ENCODE measurements at places on chromosomes 1 and 21.
A peak's percentile ranks its signal among the peaks of the same experiment; 100 is the strongest.

- peak; percentile 43 for DNase-seq
Observed at GRCh38 chr1:51296383-51297357, 33.7 kb downstream of the TTC39A start.

DNA sequence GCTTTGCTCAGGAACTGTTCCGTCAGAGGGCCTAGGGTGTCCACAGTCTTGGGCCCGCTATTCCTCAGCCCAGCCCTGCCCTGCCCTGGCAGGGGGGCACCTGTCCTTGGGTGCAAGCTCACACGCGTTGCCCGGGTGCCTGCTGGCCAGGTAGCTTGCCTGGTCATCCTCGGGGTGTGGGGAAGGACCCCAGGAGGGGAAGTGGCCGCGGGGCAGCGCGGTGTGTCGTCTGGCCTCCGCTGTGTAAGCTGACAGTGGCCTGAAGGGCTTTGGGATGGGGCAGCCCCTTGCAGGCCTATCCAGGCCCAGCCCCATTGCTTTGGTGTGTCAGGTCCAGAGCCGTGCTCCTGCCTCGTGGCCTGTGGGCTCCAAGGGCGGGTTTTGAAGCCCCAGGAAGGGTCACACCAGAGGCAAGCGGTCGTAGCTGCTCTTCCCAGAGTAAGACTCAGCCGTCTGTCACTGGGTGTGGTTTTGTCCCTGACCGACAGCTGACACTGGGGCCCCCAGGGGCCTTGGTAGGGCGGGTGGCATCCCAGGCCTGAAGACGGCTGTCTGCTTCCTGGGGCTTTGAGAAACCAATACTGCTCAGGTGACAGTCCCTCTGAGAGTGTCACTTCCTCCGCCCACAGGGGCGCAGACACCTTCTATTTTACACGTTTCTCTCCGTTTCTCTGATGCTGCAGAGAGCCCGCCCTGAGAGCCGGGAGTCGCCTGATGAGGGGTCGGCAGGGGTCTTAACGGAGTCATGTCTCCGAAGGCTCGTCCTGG lies 72.1 kb downstream of the SKI start:
- peak; percentile 92 for DNase-seq

GRCh38 chr21:37028570-37028969 lies 22.1 kb downstream of the RIPPLY3 start:
- no peak for DNase-seq

DNA sequence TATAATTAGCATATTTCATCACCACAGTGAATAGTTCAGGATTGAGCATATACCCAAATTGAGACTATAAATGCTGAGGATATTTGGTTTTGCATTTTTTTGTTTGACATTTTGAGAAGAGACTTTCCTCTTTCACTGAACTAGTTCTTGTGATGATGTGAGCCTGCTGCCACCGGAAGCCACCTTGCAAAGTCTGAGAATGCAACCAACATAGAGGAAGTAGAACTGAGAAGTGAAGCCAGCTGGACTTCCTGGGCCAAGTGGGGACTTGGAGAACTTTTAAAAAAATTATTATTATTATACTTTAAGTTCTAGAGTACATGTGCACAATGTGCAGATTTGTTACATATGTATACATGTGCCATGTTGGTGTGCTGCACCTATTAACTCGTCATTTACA lies 102.3 kb downstream of the RPE65 start:
- no peak for DNase-seq

GRCh38 chr1:219489636-219490035 lies 123.3 kb downstream of the ZC3H11B start:
- no peak for DNase-seq

DNA sequence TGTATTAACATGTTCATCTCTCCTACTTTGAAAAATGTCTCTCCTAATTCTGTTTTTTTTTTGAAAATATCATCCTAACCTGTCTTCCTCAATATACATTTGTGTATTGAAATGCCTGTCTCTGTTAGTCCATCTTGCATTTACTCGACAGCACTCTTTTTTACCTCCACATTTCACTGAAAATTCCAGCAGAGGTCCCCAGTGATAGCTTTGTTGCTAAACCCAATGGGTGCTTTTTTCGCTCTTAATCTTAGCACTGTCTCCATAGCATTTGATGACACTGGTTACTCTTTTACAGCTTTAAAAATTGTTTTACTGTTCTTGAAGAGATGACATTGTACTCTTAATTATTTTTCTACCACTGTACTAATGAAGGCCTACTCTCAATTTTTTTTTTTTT lies 10.8 kb downstream of the OSBPL9 start:
- DNase-seq, result peak; percentile 46

- no peak for DNase-seq
Observed at GRCh38 chr1:180277476-180278193, 47.6 kb downstream of the LHX4 start.

- no peak for DNase-seq
Observed at GRCh38 chr1:205261946-205262691, 34.4 kb downstream of the TMCC2 start.

GRCh38 chr1:158362482-158362881 lies 8.8 kb downstream of the CD1E start:
- DNase-seq, result no peak

- DNase-seq, result no peak
Observed at GRCh38 chr1:7473223-7474142, 297.6 kb upstream of the VAMP3 start.

GRCh38 chr1:9906466-9906865 lies 3.6 kb downstream of the CTNNBIP1 start:
- DNase-seq, result no peak

GRCh38 chr1:228277491-228278431 lies 69.9 kb downstream of the OBSCN start:
- peak; percentile 4 for DNase-seq

DNA sequence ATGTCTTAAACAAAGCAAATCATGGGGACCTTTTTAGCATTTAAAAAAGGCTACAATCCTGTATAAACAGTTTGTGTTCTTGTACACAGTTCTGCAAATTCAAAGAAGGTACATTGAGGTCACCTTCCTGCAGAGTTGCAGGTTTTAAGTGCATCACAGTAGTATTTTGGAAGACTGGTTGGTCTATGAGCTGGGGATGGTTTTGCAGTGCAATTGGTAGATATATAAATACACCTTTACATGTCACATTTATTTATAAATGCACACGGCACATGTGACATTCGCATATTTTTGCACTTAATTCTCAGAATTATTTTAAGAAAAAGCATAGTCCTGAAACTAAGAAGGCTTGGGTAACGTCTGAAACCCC lies 599 bp upstream of the ITPKB start:
- no peak for DNase-seq

- DNase-seq, result no peak
Observed at GRCh38 chr21:37172646-37173045, 94.5 kb downstream of the VPS26C start.

GRCh38 chr1:157515709-157516108 lies 36.6 kb downstream of the FCRL5 start:
- no peak for DNase-seq

- no peak for DNase-seq
Observed at GRCh38 chr1:12202190-12202497, 27.7 kb upstream of the VPS13D start.

- DNase-seq, result no peak
Observed at GRCh38 chr1:79287982-79288381, 281.5 kb upstream of the ADGRL4 start.

DNA sequence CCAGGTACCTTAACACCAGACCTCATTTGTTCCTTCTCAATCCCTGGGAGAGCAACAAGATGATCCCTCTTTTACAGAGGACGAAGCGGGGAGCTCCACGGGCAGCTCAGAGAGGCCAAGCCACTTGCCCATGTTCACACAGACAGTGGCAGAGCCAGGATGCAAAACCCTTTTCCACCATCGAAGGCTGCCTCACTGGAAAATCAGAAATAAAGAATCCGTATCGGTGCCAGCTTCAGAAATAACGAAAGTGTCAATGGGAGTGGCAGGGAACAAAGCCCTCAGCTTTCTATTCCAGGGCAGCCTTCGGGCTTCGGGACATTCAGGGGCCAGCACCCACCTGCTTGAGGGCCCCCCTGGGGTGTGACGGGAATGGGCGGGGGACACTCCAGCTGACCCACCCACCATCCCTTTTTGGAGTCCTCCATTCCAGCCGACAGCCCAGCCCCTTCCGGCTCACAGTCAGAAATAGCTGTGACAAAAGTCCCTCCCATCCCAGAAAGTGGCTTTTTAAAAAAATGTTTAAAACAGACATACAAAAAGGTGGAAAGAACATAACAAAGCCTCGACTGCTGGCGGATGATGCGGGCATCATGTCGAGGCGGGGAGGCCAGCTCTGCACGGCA lies 6.0 kb downstream of the IFFO2 start:
- DNase-seq, result peak; percentile 33

- no peak for DNase-seq
Observed at GRCh38 chr1:28159680-28160079, 16.8 kb downstream of the PTAFR start.

GRCh38 chr1:11671205-11671543 lies 7.2 kb downstream of the FBXO6 start:
- DNase-seq, result no peak

- DNase-seq, result no peak
Observed at GRCh38 chr1:209416039-209416438, 167.5 kb upstream of the CAMK1G start.

DNA sequence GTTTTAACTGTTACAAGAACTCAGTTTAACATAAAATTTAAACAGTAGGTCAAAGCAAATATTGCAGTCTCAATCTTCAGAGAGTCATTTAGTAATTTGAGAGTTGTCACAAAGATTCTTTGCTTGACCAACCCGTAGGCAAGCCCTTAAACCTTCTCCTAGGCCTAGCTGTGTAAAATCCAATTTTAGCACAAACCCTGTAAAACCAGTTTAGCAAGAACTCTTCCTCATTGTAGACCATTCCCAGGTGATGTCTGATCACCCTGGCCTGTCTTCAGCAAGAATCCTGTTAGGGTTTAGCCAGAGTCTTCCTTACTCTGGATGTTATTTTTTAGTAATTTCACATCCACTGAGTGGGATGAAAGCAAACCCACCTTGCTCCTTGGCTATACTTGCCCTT lies 30.1 kb downstream of the LRIG2 start:
- DNase-seq, result no peak

DNA sequence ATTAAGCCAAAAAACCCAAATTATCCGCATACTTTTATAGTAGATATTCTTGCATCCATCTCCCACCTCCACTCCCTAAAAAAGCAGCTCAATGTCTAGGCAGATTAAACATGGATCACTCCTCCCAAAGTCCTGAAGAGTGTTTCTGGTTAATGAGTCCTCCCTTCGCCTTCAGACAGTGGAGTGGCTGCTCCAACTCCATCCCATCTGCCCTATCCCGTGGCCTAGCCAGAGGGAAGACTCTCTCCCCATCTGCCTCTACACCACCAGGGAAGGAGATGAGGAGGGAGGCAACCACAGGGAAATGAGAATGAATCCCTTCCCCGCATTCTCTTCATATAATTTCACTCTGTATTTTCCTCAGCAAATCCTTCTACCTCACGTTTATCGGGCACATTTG lies 103.8 kb downstream of the SLC45A1 start:
- DNase-seq, result no peak

- no peak for DNase-seq
Observed at GRCh38 chr1:31460027-31460426, 47.0 kb downstream of the SERINC2 start.

GRCh38 chr1:113605146-113605545 lies 154.1 kb downstream of the PHTF1 start:
- DNase-seq, result no peak

DNA sequence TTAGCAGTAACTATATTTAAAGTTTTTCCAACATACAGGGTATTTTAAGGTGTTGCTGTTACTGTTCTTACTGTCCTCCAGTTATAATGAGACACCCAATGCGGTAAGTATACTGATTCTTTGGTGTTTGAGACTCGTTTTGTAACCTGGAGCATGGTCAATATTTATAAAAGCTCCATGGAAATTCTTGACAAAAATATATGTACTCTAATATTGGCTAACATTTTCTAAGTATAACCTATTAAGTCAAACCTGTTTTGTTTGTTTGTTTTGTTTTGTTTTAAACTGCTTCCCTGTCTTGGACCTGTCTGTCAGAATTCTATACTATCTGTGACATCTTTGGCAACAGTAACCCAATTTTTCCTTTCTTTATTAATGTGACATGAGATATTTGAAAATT lies 15.9 kb upstream of the CAP1 start:
- no peak for DNase-seq

DNA sequence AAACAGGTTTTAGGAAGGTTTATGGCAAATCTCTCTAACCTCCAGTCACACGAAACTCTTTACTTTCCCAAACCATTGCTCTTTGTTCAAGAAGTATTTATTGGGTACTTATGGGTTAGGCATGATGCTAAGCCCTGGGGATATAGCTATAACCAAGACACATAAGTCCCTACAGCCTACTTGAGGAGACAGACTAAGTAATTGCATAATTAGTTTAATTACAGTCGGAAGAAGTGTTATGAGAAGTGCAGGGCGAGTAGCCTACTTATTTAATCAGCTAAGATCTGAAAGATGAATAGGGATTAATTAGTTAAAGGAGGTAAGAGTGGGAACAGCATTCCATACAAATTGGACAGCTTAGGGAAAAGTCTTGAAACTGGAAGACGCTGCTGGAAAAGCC lies 13.2 kb upstream of the NASP start:
- DNase-seq, result no peak

DNA sequence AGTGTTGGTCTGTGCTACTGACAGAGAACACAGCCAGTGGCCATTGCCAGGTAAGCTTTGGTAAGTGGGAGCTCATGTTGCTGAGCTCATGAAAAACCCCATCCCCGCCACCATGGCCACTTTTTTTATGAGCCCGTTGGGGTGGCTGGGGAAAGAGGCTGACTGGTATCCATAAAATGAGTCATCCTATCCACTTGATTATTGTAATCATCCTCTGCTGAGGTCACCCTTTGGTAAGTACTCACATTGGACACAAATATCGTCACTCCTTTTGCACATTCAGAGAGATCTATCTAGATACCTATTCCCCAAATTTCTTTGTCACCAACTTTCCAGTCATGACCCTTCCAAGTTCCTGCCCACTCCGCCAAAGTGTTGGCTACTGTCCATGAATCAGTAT lies 22.0 kb downstream of the SLAMF7 start:
- DNase-seq, result no peak

DNA sequence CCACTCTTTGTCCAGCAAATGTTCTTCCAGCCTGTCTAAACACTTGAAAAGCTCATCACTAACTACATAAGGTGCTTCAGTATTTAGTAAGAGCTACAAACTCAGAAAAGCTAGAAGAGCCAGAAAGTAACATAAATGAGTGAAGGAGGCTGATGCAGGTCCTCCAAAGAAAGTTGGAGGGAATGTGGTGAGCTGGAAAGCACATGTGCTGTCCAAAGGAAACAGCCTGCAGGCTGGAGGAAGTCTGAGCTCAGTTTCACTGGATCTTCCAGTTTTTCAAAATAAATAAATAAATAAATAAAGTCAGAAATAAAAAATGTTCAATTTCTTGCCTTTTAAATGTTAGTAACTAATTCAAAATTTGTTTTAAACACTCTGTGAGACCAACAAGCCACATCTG lies 25.5 kb downstream of the ZC3H11B start:
- no peak for DNase-seq
